ENCODE measurements at places on chromosomes 2 and 18. TPM values are rescaled to one million over a fixed set of nuclear protein-coding genes. Genes with fewer than 3 reads are reported as not detected.

The PROC gene
- 1.3 TPM for total RNA-seq

The RIT2 gene
- not detected for total RNA-seq

The VWA3B gene
- total RNA-seq, result not detected

The B3GNT7 gene
- 3.6 TPM for total RNA-seq

The DYNAP gene
- total RNA-seq, result not detected

The GRHL1 gene
- total RNA-seq, result 5.5 TPM

The FAM210A gene
- 27.5 TPM for total RNA-seq

The LOXL3 gene
- total RNA-seq, result 2.2 TPM

The MALL gene
- 83.0 TPM for total RNA-seq

The CMPK2 gene
- total RNA-seq, result 5.5 TPM

The COL4A4 gene
- not detected for total RNA-seq

The ST8SIA3 gene
- total RNA-seq, result not detected

The APLF gene
- total RNA-seq, result 0.05 TPM

The ERICH2 gene
- 0.42 TPM for total RNA-seq

The PLCL1 gene
- total RNA-seq, result 0.13 TPM

The ACKR3 gene
- not detected for total RNA-seq

The CRYBA2 gene
- not detected for total RNA-seq

The DLX1 gene
- total RNA-seq, result 0.18 TPM

The MAP2 gene
- 0.08 TPM for total RNA-seq

The SP140 gene
- total RNA-seq, result not detected

The SNORC gene
- total RNA-seq, result 4.9 TPM

The SH3BP4 gene
- total RNA-seq, result 44.5 TPM

The KIF3C gene
- total RNA-seq, result 1.9 TPM

The PLB1 gene
- total RNA-seq, result 0.26 TPM

The ZC3H6 gene
- total RNA-seq, result 0.50 TPM

The GALNT14 gene
- 68.4 TPM for total RNA-seq

The DSC3 gene
- 0.03 TPM for total RNA-seq

The PELI1 gene
- total RNA-seq, result 122 TPM

The CHAC2 gene
- 10.3 TPM for total RNA-seq

The MOGAT1 gene
- total RNA-seq, result not detected

The MGAT4A gene
- 3.1 TPM for total RNA-seq

The NBAS gene
- total RNA-seq, result 17.3 TPM

The HMSD gene
- total RNA-seq, result not detected

The PTPN4 gene
- total RNA-seq, result 45.4 TPM

The FBXO48 gene
- 0.05 TPM for total RNA-seq

The ARHGAP28 gene
- total RNA-seq, result not detected

The COLEC11 gene
- total RNA-seq, result not detected

The REG3A gene
- total RNA-seq, result not detected

The RGPD4 gene
- not detected for total RNA-seq

The MYO7B gene
- total RNA-seq, result 5.4 TPM

The SAG gene
- not detected for total RNA-seq
